M059J (cell line): ENCODE measurements at places on chromosomes 3 and 15.

DNA sequence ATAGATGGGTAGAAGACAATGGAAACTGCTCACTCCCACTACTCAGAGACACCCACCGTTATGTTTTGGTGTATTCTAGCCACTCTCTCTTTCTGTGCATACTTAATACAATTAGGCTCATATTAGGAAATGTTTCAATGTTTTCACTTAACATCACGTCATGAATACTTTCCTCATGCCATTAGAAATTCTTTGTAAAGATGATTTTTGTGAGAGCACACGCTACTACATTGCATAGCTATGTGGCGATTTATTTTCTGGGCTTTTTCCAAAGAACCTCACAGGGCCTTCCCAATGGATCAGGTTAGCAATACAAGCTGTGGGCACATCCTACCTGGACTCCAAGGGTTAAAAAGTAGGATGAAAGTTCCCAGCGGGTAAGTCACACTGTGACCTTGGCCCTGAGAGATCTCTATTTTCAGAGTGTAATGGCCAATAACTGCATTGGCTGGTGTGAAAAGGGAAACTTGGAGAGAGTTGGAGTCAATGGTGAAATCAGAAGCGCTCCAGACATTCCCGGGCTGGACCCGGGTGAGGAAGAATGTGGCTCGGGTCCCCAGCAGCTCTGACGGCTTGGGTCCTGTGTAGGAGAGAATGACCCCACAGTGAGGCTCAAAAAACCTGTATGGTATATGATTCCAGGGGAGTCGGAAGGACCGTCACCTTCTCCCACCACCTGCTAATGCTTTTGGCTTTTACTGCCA is 25.8 kb upstream of the TGM5 start:
- DNase-seq: no peak

DNA sequence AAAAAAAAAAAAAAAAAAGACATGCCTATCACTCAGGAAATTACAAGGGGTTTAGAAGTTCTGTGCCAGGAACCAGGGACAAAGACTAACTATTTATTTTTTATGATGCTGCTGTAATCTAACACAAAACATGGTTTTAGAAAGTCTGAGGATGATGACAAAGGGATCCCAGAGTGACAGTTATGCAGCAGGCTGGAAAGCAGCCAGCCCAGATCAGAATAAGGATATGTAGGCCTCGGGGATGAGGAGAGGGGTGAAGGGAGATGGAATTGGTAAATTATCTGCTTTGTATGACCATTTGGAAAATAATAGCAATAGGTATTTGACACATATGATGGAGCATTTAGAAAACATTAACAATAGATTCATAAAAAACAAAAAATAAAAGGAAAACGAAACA is 34.1 kb upstream of the NMD3 start:
- DNase-seq: peak; percentile 8

GRCh38 chr3:31322460-31322859 is 210.3 kb upstream of the STT3B start:
- no peak for DNase-seq

- DNase-seq: no peak
Measured at GRCh38 chr3:14906355-14906971, 40.9 kb upstream of the NR2C2 start.

GRCh38 chr3:188442430-188442829 is 288.5 kb downstream of the LPP start:
- DNase-seq: no peak

- no peak for DNase-seq
Measured at GRCh38 chr3:3509665-3510064, 289.6 kb upstream of the LRRN1 start.

DNA sequence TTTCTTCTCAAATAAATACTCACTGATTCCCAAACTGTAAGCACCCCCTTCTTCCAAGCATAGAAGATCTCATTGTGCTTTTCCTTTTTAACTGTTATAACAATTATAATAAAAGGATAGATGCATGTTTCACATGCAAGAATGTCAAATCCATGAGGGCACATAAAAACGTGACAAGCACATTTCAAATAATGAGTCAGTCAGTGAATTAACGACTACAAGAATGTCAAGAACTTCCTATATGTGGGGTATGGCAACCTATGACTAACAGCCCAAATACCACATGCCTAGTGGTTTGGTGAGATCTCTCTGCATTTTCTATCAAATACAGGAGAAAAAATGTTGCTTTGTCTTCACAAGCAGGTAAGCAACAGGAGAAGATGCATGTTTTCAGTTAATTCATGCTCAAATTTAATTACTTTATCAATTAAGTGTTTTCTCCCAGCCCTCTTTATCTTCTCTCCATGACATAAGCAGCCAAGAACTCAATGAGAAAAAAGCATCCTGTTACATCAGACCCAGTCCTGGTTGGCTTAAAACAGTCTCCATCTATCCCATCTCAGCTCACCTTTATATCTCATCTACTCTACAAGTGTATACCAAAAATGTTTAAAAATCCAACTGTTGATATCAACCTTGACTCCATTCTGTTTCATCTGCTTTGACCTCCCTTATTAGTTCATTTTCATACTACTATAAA is 181.5 kb upstream of the LMCD1 start:
- DNase-seq: peak; percentile 69

DNA sequence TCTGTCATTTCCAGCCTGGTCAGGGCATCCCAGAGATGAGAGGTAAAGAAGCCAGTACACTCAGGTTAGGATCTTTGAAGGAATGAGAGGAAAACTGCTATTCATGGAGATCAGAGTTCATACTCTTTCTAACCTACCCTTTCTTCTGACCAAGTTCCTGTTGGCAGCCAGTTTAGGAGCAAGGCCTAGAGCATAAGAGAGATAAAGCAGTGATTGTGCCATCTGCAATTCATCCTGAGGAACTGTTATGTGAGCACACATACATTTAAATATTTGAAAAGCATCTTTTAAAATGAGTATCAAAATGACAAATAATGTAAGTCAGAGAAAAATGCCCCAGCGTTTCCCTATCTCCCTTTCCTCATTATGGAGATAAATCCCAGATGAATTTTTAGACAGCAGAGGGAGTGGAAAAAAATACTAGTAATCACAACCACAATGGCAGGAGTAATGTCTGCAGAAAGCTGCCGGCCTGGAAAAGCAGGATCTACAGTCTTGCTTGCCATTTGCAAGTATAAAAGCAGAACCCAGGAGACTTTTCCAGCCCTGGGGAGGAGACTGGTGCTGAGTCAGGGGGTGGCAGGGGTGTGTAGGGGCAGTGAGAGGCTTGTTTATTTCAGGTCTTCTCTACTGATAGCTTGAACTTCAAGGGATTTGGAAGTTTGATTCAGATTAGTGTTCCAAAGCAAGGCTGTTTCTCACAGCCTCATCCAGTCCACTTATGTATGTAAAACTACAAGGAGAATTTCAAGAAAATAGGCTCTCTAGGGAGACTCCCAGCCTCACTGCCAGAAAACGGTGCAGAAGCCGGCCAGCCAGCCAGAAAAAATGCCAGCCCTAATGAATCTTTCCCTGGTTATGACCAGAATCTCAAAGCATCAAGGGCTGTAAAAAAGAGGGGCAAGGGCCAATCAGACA is 1052.4 kb downstream of the TUSC7 start:
- DNase-seq: no peak

DNA sequence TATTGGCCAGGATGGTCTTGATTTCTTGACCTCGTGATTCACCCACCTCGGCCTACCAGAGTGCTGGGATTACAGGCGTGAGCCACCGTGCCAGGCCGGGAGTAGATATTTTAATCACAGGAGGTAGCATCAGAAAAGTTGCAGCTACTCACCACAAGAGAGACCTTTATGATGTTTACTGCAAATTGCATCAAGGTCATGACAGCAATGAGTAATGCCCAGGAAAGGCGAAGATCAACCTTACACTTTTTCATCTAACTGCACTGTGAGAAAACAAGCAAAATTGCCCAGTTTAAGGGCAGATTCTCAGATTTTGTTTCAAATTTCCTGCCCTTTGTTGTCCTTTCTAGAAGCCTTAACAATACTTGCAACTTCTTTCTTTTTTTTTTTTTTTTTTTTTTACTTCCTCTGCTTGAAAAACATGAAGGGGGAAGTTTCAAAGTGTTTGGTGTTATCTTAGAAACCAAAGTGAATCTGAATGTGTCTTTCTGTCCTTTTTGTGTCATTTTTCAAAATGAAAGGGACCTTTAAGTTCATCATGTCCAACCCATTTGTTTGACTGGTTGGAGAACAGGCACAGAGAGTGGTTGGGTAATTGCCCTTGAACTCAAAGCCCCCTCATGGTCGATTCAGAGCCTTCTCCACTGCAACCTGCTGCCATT is 25.0 kb downstream of the TGFBR2 start:
- DNase-seq: peak; percentile 81

DNA sequence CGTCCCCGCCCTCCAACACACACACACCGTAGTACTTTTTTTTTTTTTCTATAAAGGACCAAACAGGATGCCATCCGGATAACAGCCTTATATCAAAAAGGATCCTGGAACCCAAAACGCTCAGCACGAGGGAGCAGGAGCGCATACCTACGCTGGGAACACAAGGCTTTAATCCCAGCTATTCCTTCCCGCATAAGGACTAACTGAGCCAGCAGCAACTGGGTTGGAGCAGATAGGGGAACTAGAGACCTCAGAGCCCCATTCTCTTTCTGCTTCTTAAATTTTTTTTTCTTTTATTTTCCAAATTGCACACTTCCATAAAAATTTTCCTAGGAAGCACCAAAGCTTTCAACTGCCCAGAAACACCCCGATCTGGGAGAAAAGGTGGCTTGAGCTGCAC is 1.3 kb downstream of the TRANK1 start:
- no peak for DNase-seq

DNA sequence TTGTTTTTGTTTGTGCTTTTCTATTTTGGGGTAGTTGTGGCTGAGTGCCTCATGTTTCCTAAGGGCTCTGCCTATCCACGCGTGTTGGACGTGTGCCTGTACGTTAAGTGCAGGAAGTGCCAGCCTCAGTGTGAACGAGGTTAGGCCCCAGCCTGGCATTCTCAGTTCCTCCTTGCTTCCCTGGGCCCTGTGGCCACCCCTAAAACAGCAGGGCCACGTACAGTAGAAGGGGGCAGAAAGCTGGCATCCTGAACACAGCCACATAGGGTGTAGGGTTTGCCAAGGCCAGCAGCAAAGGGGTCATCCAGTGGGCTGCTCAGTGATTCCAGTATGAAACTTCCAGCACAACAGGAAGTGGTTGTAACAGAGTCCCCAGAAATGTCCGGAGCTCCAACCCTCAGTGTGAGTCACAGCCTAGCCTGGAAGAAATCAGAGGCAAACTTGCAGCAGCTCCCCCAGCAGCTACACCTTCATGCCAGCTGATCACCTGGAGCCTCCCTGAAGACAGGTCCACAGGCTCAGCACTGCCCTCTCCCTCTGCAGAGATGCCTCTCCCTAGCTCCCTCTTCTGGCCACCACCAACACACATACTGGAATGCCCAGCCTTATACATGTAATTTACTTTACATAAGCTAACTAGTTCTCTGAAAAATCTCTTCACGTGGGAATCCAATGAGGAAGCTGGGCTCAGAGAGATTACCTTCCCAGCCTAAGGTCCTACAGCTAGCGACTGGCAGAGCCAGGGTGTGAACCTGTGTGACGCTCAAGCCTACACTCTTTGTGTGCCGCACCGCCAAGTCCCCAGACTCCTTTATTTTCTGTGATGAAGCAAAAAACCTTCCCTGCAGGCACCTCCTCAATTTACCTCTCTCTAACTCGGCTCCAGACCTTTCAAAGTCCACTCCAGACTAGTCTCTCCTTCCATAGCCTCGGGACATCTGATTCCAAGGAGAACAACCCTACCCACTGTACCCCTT is 26.6 kb downstream of the ILDR1 start:
- peak; percentile 97 for DNase-seq

GRCh38 chr3:88031642-88032077 is 27.1 kb downstream of the CGGBP1 start:
- peak; percentile 47 for DNase-seq

DNA sequence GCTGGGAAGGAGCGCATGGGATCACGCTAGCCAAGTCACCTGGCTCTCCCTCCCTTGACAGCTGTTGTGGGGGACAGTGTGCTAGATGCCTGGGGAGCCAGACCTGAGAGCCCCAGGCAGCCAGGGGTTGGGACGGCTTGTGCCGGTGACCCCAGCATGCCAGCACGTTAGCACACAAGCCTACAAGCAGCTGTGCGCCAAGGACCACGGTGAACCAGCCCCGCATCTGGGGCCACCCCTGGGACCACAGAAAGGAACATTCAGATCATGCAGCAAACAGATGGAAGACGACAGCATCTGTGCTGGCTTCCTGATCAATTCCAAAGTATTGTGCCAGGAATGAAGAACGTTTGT is 64.8 kb downstream of the NTRK3 start:
- no peak for DNase-seq

DNA sequence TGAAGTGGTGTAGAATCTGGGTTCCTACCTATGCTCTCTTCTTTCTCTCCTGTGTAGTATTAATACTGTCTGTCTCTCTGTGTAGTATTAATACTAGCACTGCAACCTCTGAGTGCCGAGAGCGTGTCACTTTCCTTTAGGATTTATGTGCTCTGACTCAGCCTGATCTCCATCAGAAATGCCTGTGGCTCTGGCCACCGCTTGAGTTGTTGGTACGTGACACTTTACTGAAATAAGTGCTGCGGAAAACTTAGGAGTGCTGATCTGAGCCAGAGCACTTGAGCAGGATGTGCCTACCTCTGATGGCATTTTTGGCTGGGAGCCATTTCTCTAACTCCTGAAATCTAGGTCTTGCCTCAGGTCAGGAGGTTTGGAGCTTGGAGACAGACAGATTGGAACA is 807.4 kb downstream of the SQOR start:
- peak; percentile 90 for DNase-seq

DNA sequence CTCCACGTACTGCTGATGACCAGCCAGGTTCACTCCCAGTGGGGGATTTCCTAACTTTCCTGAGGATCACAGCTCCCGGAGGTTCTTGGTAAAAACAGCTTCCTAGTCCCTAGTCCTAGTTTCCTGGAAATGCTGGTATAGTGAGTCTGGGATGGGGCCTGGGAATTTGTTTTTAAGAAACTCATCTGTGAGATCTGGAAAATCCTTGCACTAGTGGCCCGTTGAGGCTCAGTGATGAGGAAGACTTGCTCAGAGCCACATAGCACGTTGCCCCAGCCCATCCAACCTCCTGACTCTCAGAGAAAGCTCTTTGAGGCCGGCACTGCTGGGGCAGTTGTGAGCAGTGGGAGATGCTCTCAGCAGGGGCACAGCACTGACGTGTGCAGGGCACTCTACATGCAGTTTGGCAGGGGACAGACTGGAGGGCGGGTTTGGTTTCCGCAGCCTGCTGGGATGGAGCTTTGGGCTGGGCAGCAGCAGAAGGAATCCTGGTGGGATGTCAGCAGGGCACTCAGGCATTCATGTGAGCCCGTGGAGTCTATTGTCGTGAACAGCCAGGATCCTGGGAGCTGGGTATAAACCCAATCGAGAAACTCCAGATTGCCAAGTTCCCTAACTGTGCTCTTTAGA is 31.6 kb downstream of the SAXO2 start:
- no peak for DNase-seq

DNA sequence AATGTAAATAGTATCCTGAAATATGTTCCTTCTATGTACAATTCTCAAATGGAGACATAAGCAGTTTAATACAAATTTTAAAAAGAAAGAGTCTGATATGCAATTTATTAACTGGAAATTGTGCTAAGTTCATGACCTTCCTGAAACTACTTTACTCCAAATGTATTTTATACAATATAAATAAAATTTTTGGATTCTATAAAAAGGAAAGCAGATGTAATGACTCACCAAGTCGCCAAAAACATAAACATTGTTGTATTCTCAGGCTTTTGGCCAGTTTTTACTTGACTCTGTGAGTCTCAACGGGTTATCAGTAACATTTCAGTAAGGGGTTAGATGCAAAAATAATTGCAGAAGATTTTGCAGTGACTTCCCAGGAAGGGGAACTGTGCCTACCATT is 948.2 kb downstream of the EPHA3 start:
- DNase-seq: no peak
